ENCODE measurements at places on chromosomes 2 and 18. TPM values are rescaled to one million over a fixed set of nuclear protein-coding genes. Genes with fewer than 3 reads are reported as not detected.

KIAA2012 gene
- total RNA-seq = not detected

TM4SF20 gene
- total RNA-seq = 0.64 TPM

PRKAG3 gene
- not detected for total RNA-seq

NEB gene
- total RNA-seq = 2.1 TPM

ITGAV gene
- total RNA-seq = 49.3 TPM

TMEM182 gene
- total RNA-seq = 3.7 TPM

HOXD1 gene
- total RNA-seq = 12.9 TPM

OTOS gene
- not detected for total RNA-seq

KCNG2 gene
- total RNA-seq = not detected

IL36A gene
- total RNA-seq = not detected

RND3 gene
- total RNA-seq = 50.5 TPM

STAT1 gene
- 45.7 TPM for total RNA-seq

FAM161A gene
- 1.2 TPM for total RNA-seq

SERPINB3 gene
- not detected for total RNA-seq

RNF125 gene
- total RNA-seq = 7.9 TPM

ZNF396 gene
- total RNA-seq = 3.3 TPM

STK16 gene
- 32.8 TPM for total RNA-seq

NXPH2 gene
- not detected for total RNA-seq

LONRF2 gene
- 2.6 TPM for total RNA-seq

ITGA4 gene
- 5.9 TPM for total RNA-seq

SNX17 gene
- 77.5 TPM for total RNA-seq

SIX3 gene
- total RNA-seq = not detected

FOXI3 gene
- total RNA-seq = not detected

GLB1L gene
- 2.2 TPM for total RNA-seq

TCF23 gene
- total RNA-seq = not detected

ASB18 gene
- total RNA-seq = not detected

IL18RAP gene
- total RNA-seq = 12.1 TPM

MYO5B gene
- total RNA-seq = 144 TPM

ACTG2 gene
- 3,499 TPM for total RNA-seq

STARD6 gene
- not detected for total RNA-seq

GAL3ST2 gene
- total RNA-seq = 90.1 TPM

ABCG5 gene
- total RNA-seq = not detected

ATAD2B gene
- 82.7 TPM for total RNA-seq

SMYD1 gene
- 3.4 TPM for total RNA-seq

CCL20 gene
- total RNA-seq = not detected

REG1B gene
- not detected for total RNA-seq

LYPD6B gene
- 2.6 TPM for total RNA-seq

UGP2 gene
- 62.3 TPM for total RNA-seq
